Activated CD4-positive, alpha-beta memory T cell treated with anti-CD3 and anti-CD28 coated beads, Interleukin-2, amount 10 ng/mL, durations not matched to agents 7 days and 5 days (primary cell): ENCODE measurements at places on chromosomes 12 and 14. TPM values are rescaled to one million over a fixed set of nuclear protein-coding genes. Genes with fewer than 3 reads are reported as not detected.

DNA sequence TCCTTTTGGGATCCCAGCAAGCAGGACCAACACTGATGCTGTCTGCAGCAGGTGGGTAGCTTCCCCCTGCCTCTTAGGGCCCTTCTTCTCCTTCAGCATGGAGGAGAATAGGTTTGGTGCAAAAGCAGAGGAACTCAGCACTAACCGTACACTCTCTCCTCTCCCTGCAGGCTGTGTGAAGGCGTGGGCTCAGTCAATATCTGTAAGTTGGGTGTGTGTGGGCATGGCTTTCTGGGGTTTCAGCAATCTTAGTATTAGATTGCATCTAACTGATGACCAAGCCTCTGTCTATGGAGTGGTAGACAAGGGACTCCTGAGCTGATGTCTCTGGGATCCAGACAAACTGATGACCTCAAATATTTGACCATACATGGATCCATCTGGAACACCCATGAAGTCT is 14.3 kb downstream of the KRT85 start:
- no peak for DNase-seq

DNA sequence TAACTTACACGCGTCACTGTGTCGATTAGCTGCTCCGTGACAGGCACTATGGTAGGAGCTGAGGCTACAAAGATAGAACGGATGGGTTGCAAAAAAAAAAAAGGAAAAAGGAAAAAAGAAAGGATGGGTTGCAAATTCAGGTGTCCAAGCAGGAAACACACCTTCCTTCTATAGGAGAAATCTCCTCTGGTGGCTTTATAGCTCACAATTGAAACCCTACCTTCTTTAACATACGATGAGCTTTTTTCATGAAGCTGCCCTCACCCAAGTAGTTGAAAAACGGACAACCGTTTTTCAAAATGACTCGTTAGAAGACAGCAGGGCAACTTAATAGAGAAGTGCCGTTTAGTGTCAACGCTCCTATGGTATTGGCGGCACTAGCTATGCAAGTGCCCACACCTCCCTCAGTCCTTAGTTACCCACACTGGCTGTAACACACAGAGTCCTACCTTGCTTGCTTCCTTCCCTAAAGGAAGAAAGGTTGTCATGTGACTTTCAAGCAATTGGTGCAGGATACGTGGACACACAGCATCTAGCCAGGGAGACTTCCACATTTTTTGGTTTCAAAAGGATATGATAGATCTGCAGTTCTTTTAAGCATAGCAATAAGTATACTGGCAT is 682 bp upstream of the TRIP11 start:
- DNase-seq = peak; percentile 29

The TDRD9 gene
- total RNA-seq = 0.08 TPM

DNA sequence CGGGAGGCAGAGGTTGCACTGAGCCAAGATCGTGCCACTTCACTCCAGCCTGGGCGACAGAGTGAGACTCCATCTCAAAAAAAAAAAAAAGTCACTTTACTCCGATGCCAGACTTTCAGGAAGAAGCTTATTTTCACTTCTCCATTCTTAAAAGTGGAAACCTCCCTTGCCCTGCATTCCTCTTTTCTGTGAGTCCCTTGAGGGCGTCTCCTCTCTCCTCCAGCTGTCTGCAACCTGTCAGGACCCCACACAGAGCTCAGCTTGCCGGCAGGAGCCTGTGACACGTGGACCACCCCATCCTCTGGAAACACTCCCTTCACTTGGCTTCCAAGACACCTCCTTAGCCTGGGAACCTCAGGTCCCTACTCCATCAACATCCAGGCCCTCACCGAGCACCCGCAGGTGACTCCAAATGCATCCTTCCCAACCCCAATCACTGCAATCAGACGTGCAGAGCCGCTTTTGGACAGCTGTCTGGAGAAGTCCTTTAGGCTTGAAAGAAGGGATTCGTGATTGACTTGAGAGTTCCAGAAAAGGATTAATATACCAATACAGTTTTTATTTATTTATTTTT is 34.3 kb downstream of the SLC15A4 start:
- DNase-seq = no peak
